Activated T-helper 17 cell treated with anti-CD3 and anti-CD28 coated beads, Interleukin-2, amount 50 U/mL, for 72 hours (primary cell): ENCODE measurements at places on chromosomes 5 and 9. TPM values are rescaled to one million over a fixed set of nuclear protein-coding genes. Genes with fewer than 3 reads are reported as not detected.

GRCh38 chr5:145887976-145888574 lies 15.3 kb upstream of the GRXCR2 start:
- no peak for ATAC-seq

S100Z gene
- total RNA-seq, result 7.5 TPM

CD74 gene
- total RNA-seq, result 629 TPM

DNA sequence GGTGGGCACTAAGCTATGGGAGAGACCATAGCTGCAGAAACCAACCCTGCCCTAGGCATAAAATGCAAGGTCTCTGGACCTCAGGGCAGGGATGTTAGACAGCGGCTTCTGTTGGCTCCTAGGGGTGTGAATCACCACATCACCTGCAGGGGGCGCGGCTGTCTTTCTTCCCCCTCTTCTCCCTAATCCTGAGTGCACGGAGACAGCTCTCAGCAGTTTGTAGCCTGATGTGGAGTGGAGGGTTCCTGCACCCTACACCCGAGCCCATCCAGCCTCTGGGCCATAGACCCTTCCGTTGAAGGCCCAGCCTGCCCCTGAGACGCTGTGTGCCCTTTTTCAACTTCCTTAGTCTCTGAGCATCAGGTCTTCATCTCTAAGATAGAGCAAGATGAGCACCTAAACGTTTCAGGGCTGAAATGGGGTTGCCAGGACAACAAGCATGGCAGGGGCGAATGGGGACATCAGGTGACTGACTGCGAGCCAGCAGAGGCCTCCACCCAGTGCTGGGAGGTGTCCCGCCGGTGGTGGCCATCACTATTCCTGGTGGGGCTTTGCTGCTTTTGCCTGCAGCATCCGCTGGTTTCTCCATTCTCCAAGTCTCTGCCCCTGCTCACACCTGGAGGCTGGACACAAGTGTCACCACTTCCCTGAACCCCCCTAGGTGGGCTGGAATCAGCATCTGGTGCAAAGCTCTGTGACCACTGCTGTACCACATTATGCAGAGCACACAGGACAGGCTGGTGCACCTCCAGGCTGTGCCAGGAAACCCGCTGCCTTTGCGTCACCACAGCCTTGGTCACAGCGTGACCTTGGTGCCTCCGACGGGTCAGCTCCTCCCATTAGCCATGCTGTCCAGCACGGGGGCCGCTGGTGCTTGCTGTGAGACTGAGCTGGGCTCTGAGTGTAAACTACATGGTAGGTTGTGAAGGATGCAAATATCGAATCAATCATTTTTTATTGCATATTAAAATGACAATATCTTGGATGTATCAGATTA lies 2.5 kb upstream of the SEC16A start:
- no peak for ATAC-seq

C9orf153 gene
- total RNA-seq, result 0.26 TPM

PAIP1 gene
- total RNA-seq, result 43.6 TPM

DNA sequence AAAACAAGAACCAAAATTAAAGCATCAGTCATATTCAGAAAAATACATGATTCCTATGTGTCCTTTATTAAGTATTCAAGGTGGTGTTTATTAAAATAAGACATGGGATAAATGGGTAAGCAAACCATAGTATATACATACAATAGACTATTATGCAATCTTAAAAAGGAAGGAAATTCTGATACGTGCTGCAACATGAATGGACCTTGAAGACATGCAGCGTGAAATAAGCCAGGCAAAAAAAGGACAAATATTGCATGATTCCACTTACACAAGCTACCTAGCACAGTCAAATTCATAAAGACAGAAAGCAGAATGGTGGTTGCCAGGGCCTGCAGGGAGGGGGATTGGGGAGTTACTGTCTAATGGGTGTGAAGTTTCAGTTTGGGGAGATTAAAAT lies 127.7 kb downstream of the DMAC1 start:
- ATAC-seq, result no peak

SHISAL2B gene
- total RNA-seq, result not detected

IFNA2 gene
- total RNA-seq, result not detected

COL15A1 gene
- total RNA-seq, result 0.11 TPM

WASHC1 gene
- 14.9 TPM for total RNA-seq

DIPK1B gene
- total RNA-seq, result not detected

- no peak for ATAC-seq
Observed at GRCh38 chr9:133706307-133707050, 31.7 kb downstream of the SARDH start.
